ENCODE measurements at places on chromosomes 5 and 9.

- no peak for DNase-seq
These were observed 42.3 kb downstream of the MARCHF3 start for GRCh38 chr5:126988021-126988569.

DNA sequence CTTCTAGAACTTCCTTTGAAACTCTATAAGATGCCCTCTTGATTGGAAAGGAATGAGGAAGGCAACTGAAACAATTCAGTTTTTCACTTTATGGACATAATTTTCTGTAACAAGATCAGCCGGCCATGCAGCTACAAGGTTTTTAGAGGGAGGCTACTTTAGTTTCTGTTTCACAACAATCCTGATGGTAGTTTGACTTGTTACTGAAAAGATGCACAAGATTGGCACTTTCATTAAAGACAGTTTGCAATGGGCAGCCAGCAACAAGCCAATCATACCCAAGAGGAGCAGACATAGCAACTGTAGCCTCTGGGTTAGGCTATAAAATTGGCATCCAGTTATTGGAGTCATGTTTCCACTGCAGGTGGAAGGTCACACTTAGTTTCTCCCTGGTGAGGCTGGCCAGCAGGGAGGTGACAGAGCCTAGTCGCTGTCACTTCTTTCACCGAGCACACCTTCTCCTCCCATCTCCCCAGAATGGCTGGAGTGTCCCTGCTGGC, 74.3 kb upstream of the TGFBR1 start:
- DNase-seq = no peak

GRCh38 chr9:127773981-127774380, 4.5 kb downstream of the SH2D3C start:
- no peak for DNase-seq

DNA sequence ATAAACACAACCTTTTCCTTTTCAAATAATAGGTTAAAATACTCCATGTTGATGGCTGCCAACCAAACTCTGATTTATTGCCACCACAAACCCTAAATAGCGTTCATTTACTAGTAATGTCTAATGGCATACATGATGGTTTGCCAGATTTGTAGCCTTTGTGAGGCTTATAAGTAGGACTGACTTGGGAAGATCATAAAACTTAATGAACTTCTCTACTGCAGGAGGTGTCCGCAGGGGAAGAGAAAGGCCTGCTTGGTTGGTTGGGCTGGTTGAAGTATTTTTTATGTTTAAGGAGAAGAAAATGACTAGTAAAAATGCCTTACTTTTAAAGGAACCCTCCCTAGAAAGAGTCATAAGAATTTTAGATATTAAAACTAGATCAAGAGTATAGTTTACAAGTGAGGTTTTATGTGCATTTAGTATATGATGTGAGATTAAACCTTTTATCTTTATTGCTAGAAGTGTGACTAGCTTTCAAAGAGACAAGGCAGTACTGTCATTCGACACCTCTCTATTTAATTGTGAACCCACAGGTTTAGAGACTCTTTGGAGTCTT, 5.0 kb downstream of the PBX3 start:
- peak; percentile 50 for DNase-seq

GRCh38 chr5:27240791-27241190, 202.4 kb upstream of the CDH9 start:
- DNase-seq = no peak

- no peak for DNase-seq
These were observed 17.8 kb upstream of the ZNF622 start for GRCh38 chr5:16483361-16483760.

DNA sequence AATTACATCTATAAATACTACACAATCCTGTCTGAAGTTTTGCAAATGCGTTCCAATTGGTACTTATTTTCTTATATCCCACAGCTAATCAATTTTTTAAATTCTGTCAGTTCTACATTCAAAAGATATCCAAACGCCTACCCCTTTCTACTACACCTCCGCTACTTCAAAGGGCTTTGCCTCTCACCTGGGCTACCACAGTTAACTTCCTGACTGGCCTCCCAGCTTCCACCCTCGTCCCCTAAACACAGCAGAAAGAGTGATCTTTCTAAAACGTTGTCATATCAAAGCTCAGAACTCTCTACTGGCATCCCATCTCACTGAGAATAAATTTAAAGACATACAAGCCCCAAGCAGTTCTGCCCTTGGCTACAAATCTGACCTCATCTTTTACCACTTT, 32.3 kb upstream of the NIPBL start:
- no peak for DNase-seq

GRCh38 chr5:77463905-77464304, 28.2 kb downstream of the WDR41 start:
- no peak for DNase-seq

DNA sequence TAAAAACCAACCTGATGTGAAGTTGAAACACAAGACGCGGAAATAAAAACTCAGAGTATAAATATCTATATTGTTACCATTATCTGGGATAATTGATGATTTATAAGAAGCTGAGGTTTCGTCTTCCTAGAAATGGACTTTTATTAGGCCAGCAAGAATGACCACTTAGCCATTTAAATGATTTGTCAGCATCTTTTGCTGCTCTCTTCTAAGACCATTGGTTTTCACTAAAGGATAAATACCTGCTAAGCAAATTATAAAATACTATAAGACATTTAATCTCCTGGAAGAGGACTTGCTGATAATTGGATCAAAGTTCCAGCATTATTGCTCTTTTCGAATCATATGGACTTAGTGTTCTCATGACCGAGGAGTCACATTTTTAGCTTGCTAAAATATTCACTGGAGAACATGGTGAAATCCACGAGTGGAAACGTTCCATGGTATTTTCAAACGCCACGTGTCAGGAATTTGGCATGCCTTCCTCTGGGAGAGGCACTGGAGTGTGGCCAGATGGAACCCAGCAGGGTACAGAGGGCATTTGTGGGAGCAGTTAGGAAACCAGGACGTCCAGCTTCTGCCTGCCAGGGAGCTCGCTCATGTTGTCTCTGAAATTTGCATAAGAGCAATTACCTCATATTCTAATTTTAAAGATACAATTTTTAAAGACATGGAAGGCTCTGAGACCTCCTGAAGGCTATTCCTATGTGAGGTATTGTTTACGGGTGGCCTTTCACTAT, 43.1 kb downstream of the TNFAIP8 start:
- DNase-seq = no peak

DNA sequence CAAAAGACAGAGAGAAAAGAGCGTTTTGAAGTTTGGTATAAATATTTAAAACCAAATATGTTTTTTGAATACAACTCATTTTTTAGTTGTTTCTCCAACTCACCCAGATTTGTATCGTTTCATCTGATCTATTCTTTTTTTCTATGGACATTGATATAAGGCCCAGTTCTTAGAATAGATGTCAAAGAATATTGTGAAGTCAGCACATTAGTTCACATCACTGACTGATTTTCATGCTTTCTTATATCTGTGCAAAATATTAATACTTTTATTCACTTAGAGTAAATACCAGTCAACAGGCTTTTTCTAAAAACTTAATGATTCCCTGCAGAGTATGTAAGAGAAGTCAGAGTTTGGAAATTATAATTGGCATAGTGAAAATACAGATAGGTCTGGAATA, 254.4 kb upstream of the PTPRD start:
- no peak for DNase-seq

GRCh38 chr5:157356576-157356975, 90.7 kb downstream of the CYFIP2 start:
- DNase-seq = no peak

GRCh38 chr9:4748612-4749011, 7.6 kb upstream of the AK3 start:
- no peak for DNase-seq

DNA sequence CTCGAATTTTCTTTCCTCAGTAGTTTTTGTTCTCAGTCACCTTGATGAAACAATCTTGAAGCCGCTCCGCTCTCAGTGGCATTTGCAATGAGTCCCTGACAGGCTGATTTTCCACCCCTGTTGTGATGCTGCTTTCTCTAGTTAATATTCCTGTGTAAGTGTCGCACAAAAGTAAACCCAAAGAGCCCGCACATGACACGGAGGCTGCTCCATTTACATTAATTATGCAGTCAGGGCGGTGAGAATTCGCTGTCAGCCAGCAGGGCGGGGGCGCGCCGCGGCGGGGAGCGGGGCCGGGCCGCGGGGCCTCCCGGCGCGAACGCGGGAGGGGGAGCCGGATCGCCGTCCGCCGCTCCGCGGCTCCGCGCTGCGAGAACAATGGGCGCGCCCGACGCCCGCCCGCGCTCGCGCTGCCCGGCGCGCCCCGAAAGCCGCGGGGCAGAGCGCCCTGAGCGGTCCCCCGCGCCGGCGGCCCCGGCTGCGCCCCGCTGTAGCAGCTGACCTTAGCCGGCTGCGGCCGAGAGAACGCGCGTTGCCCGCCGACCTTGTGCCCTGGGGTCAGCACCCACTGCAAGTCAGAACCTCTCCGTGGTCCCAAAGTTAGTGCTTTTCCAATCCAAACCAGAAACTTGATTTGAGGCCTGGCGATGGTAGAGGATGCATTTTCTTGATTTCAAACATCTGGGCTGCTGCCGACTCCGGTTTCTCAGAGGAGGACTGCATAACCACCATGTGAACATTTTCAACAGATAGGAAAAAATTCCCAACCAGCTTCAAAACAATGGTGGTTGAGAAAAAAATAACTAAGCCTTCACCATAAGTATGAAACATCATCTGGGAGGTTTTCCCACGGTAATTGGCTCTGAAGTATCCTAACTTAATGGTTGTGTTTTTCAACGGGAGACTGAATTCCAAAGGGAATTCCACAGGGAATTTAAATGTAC, 142.6 kb downstream of the PBX3 start:
- no peak for DNase-seq

- no peak for DNase-seq
These were observed 108.3 kb downstream of the RPS23 start for GRCh38 chr5:82169892-82170291.

DNA sequence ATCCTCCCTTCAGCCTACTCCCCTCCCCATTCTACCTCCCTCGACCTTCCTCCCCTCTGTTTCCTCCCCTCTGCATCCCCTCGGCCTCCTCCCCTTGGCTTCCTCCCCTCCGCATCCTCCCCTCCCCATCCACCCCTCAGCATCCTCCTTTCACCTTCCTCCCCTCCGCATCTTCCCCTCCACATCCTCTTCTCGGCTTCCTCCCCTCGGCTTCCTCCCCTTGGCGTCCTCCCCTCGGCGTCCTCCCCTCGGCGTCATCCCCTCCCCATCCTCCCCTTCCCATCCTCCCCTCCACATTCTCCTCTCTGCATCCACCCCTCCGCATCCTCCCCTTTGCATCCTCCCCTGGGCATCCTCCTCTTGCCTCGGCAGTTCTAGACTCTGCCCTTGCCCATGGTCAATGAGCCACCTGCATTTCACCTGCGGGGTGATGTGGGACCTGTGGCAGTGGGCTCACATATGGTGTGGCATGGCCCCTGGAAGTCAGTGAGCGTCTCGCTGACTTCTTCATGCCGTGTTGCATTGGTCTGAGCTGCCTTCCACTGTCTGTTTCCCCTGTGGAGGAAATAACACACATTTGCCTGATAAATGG, 113.0 kb downstream of the WNK2 start:
- no peak for DNase-seq

DNA sequence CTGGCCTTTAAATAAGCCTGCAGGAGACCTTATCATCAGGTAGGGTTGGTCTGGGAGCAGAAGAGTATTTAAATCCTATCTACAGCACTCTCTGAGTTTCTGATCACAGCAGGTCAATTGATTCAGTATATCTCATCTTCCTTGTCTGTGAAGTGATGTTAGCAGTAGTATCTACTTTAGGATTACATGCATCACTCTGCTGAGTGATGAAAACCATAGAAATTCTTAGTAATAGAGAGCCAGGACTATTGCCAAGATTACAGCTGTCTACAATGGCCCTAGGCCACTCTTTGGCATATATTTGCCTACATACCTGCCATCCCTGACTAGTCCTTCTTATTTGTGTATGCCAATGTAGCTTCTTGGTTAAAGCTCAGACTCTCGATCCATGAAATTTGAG, 183.8 kb downstream of the ASTN2 start:
- no peak for DNase-seq

GRCh38 chr9:119044806-119045205, 324.4 kb downstream of the BRINP1 start:
- no peak for DNase-seq

DNA sequence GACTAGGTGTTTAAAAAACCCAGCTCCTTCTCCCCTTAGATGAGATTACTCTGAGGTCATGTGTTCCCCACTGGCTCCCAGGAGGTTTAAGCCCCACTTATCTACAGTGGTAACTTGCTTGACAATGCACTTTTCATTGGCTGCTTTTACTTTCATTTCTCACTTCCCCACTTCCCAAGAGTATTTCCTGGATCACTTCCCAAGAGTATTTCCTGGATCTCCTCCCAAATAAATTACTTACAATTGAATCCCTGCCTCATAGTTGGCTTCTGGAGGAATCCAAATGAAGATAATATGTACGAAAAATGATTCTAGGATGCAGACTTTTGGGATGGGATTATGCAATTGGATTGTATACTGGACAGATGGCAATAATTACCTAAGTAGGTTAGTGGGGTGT, 47.1 kb upstream of the CHSY3 start:
- DNase-seq = no peak

DNA sequence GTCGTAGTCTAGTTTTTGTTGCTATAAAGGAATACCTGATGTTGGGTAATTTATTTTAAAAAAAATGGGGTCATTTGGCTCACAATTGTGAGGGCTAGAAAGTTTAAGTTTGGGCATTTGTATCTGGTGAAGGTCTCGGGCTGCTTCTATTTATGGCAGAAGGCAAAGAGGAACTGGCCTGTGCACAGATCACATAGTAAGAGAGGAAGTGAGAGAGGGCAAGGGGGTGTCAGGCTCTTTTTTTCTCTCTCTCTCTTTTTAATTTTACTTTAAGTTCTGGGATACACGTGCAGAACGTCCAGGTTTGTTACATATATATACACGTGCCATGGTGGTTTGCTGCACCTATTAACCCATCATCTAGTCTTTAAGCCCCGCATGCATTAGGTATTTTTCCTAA, 453.3 kb downstream of the DIRAS2 start:
- DNase-seq = no peak

- DNase-seq = no peak
These were observed 116.7 kb downstream of the PHF2 start for GRCh38 chr9:93693129-93693528.

- no peak for DNase-seq
These were observed 250.4 kb downstream of the RFK start for GRCh38 chr9:76143834-76144233.

DNA sequence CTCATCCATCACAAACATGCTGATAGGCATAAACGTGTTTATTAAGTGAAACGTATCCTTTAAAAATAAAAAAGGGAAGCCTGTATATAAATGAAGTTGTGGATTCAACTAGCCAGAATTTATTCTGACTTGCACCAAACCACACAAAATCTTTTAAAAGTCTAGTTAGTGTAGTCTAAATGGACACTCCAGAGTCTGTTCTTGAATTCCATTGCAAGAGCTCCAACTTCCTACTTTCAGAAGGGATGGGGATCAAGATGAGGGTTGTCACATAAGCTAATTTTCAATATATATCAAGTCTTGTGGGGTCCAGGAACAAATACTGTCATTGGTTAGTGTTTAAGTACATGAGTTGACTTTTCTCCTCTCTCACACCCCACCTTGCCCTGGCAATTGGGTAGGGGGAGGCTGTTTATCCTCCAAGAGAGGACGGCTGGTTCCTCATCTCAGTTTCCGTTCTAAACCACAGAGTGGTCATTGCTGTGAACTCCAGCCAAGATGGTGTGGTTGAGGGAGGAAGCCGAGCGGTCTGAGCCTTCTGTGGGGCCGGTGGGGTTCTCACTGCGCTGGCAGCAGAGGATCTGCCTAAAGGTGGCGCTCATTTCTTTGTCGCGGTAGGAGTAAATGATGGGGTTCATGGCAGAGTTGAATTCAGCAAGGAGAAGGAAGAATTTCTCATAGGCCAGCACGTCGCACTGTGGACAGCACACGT, 163.2 kb downstream of the LPAR1 start:
- DNase-seq = no peak

Data from NCI-H2171 treated with DMSO at 0.1 percent for 48 hours (cell line).